Stimulated activated CD4-positive, alpha-beta T cell treated with anti-CD3 and anti-CD28 coated beads, Interleukin-2, amount 100 ng/mL, for 48 hours (primary cell): ENCODE measurements at places on chromosomes 2 and 18.
A peak's percentile ranks its signal among the peaks of the same experiment; 100 is the strongest.

DNA sequence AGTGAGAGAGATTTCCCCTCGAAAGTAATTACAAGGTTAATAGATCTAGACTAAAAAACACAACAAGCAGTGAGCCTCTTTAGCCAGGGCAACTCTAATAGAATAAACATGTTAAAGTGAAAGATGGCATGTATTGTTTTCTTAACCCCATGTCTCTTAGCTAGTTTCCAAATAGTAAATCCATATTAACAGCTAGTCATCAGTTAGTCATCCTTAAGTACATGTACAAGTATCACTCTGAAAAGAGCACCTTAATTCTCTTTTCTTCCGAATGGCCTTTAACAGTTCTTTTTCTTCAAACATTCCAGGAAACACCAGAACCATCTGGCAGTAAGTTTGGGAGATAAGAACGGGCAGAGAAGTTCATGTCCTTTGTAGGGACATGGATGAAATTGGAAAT, 1480.0 kb downstream of the LRP1B start:
- no peak for DNase-seq

DNA sequence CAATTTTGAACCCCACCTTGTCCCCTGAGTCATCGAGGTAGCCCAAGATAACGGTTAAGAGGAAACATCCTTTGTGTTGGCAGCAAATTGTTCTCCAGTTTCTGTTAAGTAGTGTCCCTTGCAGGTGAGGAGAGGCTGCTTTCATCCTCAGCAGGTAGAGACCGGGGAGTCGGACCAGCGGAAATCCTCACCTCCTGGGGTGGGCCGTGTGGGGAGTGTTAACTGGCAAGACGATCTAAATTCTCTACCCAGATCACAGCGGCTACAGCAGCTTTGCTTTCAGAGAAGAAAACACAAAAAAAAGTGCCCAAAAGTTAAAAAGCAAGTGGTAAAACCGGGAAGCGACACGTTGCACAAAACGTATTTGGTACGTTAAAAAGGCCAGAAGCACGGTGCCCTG, 63.2 kb downstream of the ADI1 start:
- no peak for DNase-seq

DNA sequence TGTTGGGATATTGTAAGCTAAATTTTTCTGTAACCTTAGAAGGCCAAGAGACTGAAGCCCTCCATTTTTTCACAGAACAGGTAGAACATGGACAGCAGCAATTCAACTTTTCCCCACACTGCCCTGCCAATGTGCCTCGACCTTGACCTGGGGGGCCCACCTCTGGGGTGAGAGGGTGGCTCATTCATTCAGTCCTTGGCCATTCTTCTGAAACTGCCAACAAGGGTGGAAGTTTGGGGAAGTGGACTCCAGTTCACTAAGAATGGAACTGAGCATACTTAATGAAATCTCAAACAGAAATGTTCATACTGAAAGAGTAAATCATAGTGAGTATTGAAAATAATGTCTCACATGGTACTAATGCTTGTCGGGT, 1.1 kb downstream of the EEF1B2 start:
- no peak for DNase-seq

DNA sequence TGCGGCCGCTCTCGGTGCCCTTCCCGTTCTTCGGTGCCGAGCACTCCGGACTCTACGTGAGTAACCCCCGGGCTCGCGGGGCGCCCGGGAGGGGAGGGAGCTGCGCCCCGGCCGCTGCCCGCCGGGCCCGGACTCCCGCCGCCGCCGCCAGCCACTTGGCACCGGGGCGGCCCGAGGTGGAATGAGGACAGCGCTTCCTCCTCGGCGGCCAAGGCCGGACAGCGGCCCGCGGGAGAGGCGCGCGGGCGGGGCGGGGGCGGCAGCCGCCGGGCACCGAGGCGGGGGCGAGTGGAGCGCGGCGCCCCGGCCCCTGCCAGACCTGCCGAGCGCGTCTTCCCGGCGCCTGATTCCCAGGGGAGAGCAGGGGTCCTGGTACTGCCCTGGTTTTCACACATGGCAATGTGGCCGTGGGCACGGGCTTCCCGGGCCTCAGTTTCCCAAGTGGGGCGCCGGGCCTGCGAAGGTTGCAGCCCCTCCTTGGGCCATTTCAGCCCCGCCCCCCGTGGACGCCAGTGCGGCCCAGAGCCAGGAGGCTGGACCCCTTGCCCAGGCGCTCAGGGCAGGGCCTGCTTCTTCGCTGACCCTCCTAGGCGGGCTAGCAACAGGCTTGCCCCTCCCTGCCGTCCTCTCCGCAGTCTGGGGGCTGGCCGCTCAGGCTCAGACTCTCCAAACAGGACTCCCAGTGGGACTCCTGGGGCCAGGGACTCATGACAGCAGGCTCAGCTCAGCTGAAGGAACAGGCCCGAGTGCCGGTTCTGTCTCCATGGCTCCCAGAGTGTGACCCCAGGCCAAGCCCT, 775 bp downstream of the SNED1 start:
- no peak for DNase-seq

- DNase-seq: no peak
Measured at GRCh38 chr18:76972846-76973519, 150.6 kb downstream of the ZNF236 start.

DNA sequence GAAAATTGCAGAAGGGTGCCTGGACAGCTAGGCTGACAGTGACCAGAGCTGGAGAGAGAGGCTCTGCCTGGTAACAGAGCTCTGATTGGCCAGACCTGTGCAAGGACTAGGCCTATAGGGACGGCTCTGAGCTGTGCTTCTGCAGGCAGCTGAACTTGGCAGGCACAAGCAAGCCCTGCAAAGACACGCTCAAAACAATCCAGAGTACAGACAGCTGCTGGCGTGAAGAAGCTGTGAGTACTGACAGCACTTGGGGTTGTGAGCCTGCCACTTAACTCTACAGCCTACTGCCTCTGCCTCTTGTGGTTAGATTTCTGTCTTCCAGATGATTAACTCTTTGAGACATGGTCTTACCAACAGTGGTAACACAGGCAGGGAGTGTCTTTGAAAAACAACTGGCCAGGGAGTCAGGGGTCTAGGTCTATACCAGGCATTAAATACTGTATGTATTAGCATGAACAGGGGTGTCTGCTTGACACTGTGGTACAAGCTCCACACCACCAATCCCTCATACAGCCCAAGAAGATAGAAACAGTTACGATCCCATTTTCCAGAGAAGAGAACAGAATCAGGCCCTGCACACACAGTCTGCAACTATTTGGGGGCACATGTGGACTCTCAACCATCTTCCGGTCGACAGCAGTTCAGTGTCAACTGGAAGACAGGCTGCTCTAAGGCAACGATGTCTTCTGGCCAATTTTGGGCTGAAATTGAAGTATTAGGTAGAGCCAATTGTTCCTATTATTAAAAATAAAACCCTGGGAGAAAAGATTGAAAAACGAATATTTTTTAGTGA, 568.4 kb downstream of the TNS1 start:
- no peak for DNase-seq

DNA sequence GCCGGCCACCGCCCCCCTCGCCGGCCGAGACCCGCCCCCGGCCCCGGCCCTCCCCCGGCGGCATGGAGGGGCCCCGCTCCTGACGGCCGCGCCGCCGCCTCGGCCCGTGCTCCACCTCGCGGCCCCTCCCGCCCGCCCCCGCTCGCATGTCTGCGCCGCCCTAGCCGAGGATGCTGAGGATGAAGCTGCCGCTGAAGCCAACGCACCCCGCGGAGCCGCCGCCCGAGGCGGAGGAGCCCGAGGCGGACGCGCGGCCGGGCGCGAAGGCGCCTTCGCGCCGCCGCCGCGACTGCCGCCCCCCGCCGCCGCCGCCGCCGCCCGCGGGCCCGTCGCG, 397 bp downstream of the ZCCHC2 start:
- DNase-seq: no peak

- peak; percentile 74 for DNase-seq
Measured at GRCh38 chr2:45643543-45644542, 7.6 kb upstream of the PRKCE start.

- DNase-seq: no peak
Measured at GRCh38 chr18:9746958-9747357, 38.9 kb downstream of the RAB31 start.

DNA sequence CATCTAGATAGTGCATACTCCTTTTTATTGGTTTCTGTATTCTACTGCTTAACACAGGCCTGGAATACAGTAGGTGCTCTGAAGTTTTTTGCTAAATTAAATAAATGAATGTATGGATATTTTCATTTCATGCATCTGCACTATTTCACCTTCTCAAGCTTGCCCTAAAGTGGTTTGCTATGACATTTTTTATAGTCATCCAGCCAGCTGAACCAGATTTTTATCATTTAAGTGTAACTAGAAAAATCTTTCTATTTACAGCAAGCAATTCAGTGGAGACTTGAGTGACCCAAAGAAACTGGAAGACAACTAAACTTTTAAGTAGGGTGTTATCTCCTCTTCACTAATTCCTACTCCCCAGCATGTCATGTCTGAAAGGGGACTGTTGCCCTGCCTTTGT, 354.9 kb downstream of the OSR1 start:
- DNase-seq: no peak

GRCh38 chr2:216391401-216391800, 19.1 kb upstream of the MARCHF4 start:
- DNase-seq: no peak
